ENCODE measurements at places on chromosomes 1 and 21.

DNA sequence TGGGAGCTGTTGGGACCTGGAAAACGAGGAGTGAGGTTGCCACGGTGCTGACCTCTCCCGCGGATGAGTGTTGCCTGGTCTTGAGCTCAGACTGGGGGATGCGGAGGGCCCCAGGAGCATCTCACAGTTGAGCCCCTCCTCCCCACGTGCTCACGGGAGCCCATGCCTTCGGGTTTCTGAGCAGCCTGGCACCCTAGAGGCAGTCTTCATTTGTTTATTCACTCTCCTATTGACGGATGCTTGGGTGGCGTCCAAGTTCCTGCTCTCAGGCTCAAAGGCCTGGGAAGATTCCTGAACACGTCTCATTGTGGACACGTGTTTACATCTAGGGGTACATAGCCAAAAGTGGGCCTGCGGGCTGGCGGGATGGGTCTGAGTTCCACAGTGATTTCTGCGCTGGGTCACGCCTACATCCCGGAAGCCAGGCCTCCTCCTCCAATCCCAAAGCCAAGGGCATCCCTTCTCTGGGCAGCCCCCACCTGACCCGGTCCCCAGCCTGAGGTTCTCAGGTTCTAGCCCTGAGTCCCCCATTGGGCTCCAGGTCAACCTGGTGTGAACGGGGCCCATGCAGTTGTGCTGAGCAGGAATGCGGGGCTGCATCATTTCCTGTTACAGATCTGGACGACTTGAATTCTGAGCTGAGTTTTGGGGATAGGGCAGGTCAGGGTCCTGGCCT is 14.7 kb downstream of the WNT3A start:
- DNase-seq: no peak

DNA sequence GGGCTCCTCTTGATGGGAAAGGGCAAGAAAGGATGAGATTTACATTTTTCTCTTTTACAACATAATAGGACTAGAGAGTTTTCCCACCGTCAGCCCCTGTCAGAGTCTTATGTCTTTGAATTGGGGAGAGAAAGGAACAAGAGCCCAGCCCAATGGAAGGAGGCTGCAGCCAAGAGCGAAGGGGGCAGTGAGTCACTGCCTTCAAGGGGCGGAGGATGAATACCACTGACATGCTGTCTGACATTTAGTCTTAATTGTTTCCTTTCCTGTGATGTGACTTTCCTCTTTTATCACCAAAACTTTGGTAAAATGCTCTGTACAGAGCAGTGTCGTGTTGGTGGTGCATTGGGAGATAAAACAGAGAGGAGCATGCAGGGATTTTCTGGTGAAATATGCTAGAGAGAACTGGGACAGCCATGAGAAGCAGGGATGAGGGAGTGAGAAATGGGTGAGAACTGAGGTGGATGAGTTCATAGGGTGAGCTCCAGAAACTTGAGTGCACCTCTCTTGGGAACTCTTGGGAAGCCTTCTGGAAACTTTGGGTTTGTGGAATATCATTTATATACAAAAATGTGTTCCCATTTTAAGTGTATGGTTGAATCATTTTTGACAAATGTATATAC is 179.9 kb upstream of the FGGY start:
- DNase-seq: no peak

DNA sequence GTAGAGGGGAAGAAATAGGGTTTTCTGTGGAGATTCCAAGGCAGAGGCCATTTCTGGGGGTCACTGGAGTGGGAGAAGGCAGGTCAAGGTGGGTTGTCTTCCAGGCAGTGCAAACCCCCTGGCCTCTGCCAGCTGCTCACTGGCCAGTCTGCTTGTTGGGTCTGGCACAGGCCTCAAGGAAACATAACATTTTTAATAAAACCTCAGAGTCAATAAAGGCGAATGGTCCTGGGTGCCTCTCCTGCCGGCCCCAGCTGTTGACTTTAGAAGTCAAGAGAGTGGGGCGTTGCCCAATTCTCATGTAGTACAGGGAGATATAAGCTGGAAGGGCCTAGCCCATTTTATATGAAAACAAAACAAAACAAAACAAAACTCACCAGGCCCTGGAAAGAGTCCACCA is 36.6 kb downstream of the RUNX3 start:
- DNase-seq: no peak

GRCh38 chr1:8147956-8148355 is 121.8 kb upstream of the ERRFI1 start:
- DNase-seq: no peak

GRCh38 chr1:3785456-3786157 is 10.7 kb downstream of the LRRC47 start:
- DNase-seq: no peak

DNA sequence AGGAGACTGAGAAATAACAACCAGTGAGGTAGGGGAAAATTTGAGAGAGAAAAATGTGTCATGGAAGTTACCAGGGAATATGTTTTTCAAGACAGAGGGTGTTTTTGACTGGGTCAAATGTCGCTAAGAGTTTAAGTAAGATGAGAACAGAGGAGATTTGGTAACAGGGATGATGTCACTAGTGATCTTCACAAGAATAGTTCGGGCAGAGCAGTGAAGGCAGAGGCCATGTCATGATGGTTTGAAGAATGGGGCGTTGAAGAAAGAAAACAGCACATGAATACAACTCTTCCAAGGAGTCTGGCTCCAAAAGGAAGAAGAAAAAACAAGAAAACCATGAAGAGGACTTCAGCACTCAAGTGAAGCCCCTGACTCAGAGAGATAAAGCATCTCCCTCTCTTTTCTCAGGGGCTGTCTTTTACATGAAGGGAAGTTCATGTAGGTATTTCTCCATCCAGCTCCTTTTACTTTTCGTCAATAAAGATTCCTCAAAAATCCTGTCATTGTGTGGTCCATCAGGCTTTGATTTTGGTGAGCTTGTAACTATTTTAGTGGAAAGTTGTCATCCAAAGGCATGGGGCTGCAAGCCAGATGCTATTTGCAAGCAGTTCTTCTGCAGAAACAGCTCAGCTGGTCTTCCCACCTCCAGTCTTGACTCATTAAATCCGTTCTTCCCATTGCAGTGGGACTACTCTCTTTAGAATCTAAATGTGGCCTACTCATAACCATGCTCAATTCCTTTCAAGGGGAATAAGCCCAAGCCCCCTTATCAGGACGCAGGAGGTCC is 397.3 kb downstream of the LMX1A start:
- no peak for DNase-seq

DNA sequence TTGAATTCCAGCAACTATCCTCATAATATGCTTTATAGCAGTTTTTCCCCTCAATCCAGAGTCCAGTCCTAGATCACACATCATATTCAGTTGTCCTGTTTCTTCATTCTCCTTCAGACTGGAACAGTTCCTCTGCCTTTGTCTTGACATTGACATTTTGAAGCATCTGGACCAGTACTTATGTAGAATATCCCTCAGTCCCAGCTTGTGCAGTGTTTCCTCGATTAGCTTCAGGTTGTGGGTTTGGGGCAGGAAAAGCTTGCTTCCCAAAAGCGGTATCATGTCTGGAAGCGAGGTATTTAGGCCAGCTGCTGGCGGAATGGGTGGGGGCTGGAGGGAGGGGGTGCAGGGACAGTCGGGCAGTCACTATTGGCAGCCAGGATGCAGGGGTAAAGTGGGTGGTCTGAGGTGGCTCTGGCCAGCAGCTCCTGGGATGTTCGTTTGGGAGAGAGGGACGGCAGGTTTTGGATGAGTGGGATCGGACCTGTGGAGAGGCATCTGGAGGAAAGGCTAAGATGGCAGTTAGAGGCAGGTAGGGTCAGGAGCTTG is 6.5 kb downstream of the THEMIS2 start:
- DNase-seq: no peak

DNA sequence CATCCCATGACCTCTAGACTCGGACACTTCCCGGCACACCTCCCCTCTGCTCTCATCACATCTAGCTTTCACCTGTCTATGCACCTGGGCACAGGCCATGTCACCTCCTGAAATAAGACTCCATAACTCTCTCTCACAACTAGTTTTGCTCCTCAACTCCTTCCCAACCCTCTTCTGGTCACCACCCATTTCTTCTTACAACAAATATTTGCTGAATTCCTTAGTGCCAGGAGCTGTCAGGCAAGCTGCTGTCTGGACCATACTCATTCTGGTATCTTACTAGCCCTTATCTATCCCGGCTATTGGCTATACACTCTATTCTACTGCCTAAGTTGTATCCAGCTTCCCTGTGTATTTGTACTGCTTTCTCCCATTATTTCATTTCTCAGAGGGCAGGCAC is 49.1 kb downstream of the LRRC71 start:
- no peak for DNase-seq

- no peak for DNase-seq
Observed at GRCh38 chr1:75426688-75427087, 184.2 kb downstream of the SLC44A5 start.

GRCh38 chr1:207058252-207058651 is 5.2 kb downstream of the PFKFB2 start:
- no peak for DNase-seq

DNA sequence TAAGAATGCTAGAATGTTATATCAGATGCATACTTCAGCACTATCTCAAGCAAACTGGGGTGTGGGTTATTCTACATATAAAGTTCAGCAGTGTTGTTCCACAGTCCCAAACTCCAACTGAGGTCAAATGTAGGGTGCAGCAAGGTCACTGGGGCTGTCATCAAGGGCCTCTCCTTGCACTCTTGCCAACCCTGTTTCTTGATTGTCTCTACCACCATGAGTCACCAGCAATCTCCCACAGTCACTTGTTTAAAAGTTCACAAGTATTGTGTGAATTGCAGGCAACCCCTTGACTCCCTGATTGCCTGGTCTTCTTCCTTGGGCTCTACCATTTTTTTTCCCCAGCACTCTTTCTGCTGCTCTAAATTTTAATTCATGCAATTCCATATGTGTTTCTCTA is 10.6 kb downstream of the METTL18 start:
- no peak for DNase-seq

GRCh38 chr1:25148673-25149300 is 83.5 kb downstream of the SYF2 start:
- peak; percentile 27 for DNase-seq

DNA sequence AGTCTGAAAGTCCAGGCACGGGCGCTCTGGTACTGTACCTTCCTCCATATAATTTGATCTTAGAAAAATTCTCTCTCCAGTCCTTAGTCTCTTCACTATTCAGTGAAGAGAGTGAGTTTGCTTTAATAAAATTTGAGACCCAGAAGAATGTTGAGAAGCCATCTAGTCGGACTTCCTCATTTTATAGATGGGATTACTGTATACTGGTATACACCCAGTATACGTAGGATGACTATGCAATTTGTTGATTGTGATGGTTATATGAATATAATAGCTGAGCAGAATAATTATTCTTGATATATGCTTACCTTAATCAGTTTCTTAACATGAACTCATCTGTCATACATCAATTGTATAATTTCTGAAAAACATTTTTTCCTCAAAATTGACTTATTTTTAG is 328.0 kb upstream of the B3GALT2 start:
- DNase-seq: no peak

- no peak for DNase-seq
Observed at GRCh38 chr1:79322511-79323027, 316.0 kb upstream of the ADGRL4 start.

DNA sequence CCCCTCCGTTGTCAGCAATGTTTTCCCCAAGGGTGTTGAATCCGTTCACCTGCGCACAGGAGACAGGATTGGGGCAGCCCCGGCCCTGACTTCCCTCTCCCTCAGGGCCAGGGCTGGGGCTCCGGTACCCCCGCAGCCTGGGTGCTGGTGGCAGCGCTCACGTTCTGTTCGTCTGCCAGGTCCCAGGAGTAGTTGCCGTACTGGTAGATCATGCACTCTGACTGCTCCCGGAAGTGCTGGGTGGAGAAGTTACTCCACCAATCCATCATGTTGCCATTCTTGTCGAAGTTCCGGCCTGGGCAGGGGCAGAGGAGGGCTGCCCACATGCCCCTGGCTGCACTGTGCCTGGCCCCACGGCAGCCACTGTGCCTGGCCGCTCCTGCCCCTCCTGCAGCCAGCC is 6.1 kb downstream of the PRXL2B start:
- DNase-seq: no peak

DNA sequence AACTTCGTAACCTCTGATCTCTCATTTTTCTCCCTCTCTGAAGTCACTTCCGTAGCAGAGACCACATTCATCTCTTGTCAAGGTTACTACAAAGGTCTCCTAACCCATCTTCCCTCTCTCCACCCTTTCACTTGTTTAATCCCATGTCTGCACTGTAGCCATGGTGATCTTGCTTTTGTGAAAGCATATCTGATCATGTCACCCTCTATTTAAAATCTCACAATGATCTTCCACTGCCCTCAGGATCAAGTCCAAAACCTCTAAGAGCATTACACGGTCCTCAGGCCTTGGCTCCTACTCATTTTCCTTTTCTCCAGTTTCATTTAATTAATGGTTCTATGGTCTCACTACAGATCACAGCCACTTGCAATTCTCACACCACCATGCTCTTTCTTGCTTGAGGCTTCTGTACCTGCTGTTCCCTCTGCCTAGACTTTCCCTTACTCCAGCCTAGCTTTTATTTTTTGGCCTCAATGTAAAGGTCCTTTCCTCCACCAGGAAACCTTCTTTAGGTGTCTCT is 12.1 kb downstream of the ARHGEF11 start:
- no peak for DNase-seq

All from activated CD8-positive, alpha-beta memory T cell treated with anti-CD3 and anti-CD28 coated beads, Interleukin-2, amount 50 U/mL, for 4 hours (primary cell).